Activated CD8-positive, alpha-beta memory T cell treated with anti-CD3 and anti-CD28 coated beads, Interleukin-2, amount 10 ng/mL, durations not matched to agents 7 days and 5 days (primary cell): ENCODE measurements at places on chromosomes 11 and 22.

DNA sequence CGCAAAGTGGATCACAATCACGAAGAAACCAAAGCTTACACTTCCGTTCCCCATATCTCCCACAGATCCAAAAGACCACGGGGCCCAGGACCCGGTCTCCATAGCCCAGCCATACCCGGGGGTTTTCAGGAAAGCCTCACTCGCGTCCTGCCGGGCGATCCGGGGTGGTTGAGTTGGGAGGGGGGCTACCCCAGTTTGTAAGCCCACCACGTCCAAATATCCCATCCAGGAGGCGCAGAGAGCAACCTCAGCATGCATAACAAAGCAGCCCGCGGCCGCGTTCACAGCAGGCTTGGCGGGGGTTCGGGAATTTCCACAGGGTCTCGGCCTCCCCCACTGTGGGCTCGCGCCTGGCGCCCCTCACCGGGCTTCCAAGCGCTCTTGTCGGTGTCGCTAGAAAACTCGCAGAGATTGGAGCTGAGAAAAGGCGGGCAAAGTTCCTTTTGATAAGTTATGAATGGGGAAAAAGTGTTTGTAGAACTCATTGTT is 9.5 kb downstream of the SDF2L1 start:
- H3K4me3 ChIP-seq, result peak overlapping the region; percentile 88
- H3K27ac ChIP-seq, result peak overlapping the region; percentile 87

DNA sequence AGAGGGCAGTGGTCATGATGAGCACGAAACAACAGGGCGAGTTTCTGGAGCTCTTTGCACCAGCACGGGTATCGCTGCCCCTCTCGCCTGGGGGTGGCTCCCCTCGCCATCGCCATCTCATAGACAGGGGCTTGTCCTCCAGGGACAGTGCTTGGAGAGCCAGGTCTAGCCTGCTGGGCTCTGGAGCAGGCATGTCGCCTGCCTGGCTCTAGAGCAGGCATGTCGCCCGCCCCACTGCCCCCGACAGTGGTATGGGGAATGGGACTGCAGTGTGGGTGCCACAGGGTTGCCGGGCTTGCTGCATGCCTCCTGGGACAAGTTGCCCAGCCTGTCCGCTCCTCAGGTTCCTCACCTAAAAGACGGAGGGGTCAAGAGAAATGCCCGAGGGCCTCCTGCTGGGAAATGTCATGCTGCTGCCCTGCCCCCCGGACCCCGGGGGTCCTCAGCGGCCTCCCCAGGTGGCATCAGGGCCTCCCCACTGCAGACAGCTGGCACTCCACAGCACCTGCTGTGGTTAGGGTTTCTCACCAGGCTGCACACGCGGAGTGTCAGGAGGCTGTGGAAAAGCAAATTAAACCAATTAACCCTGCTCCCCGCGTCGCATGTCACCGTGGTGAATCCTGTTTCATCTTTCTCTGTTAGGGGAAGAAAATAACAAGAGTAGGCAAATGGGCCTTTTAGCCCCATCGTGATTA is 403.0 kb downstream of the TBC1D22A start:
- H3K36me3 ChIP-seq, result no peaks in the 10 kb centered on the region
- no peak overlapping the region for H3K27ac ChIP-seq
- no peaks in the 10 kb centered on the region for H3K4me1 ChIP-seq
- no peaks in the 10 kb centered on the region for H3K27me3 ChIP-seq

DNA sequence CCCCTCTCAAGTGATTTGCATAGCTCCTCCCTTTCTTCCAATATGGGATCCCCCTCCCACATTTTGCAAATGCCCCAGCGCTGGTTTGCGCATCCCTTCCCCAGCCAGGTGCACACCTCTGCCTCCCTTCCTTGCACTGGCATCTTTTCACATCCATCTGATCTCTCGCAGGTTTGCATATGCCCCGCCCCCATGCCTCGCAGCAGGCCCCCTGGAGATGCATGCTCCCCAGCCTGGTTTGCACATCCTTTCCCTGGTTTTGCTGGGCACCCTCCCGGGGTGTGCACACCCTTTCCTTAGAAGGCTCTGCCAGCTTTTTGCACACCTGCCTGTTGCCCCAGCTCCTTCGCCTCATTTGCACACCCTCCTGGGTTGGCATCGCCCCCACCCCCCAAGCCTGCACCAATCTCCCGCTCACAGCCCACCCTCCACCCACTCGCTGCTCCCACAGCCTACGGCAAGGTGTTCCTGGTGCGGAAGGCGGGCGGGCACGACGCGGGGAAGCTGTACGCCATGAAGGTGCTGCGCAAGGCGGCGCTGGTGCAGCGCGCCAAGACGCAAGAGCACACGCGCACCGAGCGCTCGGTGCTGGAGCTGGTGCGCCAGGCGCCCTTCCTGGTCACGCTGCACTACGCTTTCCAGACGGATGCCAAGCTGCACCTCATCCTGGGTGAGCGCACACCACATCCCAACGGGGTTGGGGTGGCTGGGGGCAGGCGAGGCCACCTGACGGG is 917 bp downstream of the RPS6KA4 start:
- DNase-seq, result no peak
- peaks cover 24% of the 10 kb centered on the region for H3K36me3 ChIP-seq
- peak overlapping the region; percentile 72 for H3K27ac ChIP-seq

DNA sequence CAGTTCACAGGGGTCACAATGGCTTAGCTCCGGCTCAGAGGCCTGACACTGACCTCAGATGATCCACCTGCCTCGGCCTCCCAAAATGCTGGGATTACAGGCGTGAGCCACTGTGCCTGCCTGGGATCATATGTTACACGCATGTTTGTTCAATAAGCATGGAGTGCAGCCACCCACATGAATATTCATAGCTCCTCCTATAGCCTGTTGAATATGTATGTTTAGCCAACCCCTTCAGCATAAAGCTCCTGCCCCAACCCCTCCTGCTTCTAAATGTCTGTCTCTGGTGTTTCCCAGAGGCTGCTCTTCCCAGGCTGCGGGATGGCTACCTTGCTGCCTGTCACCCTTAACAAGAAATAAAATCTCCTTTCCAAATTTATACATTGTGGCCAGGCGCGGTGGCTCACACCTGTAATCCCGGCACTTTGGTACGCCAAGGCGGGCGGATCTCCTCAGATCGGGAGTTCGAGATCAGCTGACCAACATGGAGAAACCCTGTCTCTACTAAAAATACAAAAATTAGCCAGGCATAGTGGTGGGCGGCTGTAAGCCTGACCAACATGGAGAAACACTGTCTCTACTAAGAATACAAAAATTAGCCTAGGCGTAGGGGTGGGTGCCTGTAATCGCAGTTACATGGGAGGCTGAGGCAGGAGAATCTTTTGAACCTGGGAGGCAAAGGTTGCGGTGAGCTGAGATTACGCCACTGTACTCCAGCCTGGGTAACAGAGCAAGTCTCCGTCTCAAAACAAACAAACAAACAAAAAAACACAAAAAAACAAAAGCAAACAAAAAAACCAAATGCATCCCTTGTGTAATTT is 1.1 kb upstream of the APOBEC3F start:
- DNase-seq, result no peak
- peak overlapping the region; percentile 71 for H3K4me3 ChIP-seq
- H3K27ac ChIP-seq, result peak overlapping the region; percentile 78
- peaks cover 14% of the 10 kb centered on the region for H3K36me3 ChIP-seq
- peaks cover 30% of the 10 kb centered on the region for H3K4me1 ChIP-seq

DNA sequence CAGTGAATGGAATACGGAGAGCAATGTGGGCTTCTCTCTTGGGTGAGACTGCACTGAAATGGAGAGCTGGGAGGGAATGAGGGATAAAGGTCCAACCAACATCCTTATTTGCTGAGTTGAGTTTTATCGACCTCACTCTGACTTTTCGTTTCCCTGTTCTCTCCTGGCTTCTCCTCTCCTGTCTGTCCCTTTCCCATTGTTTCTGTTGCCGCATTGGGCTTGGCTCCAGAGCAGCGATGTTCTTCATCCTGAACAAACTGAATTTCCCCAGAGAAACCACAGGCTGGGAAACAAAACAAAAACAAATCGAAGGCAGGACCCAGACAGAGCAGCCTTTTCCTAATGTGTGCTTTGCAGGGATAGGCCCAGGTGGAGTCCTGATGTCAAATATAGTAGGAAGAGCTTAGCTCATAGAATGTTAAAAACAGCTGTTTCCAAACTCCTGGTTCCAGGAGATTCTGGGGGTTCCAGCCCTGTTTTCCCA is 30.0 kb downstream of the MOV10L1 start:
- H3K4me1 ChIP-seq, result no peaks in the 10 kb centered on the region
- H3K27ac ChIP-seq, result no peak overlapping the region
- peaks cover 37% of the 10 kb centered on the region for H3K27me3 ChIP-seq
- DNase-seq, result no peak
- peaks cover 6% of the 10 kb centered on the region for H3K36me3 ChIP-seq

DNA sequence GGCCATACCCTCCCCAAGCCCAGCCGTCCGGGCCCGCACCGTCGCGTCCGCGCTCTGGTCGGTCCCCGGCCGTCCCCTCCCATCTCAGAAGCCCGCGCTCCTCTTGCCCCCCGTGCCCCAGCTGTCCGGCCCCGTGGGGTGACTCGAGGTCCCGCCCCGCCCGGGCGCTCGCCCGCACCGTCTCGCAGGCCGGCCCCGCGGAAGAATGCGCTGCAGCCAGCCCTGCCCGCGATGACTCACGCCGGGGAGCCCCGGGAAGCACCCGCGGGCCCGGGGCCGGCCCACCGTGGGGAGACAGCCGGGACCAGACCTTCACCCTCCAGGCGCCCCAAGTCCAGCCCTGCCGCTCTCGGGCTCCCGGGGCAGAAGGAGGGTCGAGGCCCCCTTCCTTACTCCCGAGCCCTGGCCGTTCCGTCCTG is 320 bp upstream of the PHLDA2 start:
- DNase-seq, result no peak
- peaks cover 38% of the 10 kb centered on the region for H3K4me1 ChIP-seq
- H3K27ac ChIP-seq, result no peak overlapping the region
- H3K4me3 ChIP-seq, result peak overlapping the region; percentile 52

DNA sequence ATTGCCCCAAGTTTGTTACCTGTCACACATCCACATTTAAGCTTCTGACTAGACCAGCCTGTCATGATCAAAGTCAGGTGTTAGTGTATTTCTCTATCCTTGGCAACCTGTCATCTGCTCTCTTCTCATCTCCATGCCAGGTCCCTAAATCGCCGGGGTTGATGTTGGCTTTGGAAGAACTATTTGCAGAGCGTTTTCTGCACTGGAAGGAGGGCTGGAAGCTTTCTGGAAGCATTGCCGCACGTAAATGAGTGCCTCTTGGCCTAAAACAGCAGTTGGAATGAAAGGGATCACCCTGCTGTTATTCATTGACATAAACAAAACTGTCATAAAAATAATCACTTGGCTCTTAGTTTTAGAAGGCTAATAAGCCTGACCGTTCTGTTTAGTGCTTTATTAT is 1.4 kb downstream of the TTC12 start:
- no peak for DNase-seq
- H3K27ac ChIP-seq, result peak overlapping the region; percentile 71
- H3K36me3 ChIP-seq, result peaks cover 19% of the 10 kb centered on the region
- H3K27me3 ChIP-seq, result no peaks in the 10 kb centered on the region
- peaks cover 22% of the 10 kb centered on the region for H3K4me1 ChIP-seq
